ENCODE measurements at places on chromosomes 4 and X.

DNA sequence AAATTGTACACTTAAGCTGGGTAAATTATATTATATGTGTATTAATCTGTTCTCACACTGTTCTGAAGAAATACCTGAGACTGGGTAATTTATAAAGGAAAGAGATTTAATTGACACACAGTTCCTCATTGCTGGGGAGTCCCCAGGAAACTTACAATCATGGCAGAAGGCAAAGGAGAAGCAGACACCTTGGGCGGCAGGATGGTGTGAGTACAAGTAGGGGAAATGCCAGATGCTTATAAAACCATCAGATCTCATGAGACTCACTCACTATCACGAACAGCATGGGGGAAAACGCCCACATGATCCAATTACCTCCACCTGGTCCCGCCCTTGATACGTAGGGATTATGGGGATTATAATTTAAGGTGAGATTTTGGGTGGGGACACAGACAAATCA lies 34.9 kb downstream of the PDE5A start:
- DNase-seq: no peak

DNA sequence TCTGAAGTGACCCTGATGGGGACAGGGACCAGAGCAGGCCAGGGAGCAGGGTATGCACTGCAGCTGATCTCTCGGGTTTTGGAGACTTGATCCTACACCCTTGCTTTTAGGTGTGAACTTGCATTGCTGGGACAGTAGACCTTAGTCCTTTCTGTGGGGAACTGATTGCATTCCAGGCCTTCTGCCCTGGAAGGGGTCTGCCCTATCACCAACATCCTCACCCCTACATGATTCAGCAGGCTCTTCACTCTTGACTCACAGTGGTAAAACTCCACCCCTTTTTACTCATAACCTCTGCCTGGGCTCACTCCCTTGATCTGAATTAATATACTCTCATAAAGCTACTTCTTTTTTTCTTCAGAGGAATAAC lies 6.6 kb upstream of the DDX60L start:
- no peak for DNase-seq

DNA sequence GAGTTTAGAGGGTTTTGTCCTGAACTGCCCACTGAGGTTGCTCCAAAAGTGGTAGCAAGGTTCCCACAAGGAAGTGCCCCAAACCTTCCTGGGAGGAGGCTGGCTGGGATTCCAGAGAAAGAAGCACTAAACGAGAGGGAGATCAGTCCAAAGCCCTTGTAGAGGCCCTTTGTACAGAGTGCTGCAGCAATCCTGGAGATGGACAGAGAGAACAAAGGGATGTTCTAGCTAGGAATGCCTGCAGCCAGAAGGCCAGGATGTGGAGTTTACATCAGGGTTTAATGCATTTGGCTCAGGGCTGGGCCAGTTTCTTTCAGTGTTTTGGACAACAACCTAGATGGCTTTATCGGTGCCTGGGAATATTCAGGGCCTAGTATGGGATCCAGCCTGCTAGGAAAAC lies 2155.1 kb upstream of the AGA start:
- no peak for DNase-seq

DNA sequence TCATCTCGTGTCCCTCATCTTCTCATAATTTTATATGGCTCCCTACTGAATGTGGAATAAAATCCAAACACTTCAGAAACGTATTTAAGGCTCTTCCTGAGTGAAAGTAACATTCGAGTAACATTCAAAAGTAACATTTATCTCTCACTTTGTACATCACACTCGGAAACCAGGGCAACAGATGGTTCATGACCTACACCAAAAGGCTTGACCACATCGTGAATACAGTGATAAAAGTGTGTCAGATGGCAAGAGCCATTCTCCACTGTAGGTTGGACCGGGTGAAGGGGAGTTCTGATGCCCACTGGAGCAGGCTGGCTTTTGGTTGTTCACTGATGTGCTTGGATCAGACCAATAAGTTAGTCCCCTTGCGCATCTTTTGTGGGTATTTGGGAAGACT lies 5.6 kb upstream of the LIMCH1 start:
- DNase-seq: no peak

DNA sequence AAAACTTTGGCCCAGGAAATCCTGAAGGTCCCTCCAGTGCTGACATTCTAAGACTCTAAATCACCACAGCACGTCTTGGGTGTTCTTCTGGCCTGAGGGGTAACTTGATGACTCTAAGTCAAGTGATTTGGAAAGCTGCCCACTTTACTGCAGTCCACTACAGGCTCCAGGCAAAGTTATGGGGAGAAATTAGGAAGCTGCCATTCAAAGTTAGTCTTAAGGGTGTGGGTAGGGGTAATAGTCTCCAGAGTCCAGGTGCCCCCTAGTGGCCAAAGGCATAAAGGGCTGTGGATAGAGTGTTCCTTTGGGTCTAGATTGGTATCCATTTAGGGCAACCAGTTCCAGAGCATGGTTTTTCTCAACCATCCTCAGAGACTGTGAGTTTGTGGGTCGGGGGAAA lies 38.7 kb upstream of the SLC16A2 start:
- peak; percentile 72 for DNase-seq

- DNase-seq: no peak
Observed at GRCh38 chr4:68463796-68464195, 16.5 kb downstream of the TMPRSS11E start.

DNA sequence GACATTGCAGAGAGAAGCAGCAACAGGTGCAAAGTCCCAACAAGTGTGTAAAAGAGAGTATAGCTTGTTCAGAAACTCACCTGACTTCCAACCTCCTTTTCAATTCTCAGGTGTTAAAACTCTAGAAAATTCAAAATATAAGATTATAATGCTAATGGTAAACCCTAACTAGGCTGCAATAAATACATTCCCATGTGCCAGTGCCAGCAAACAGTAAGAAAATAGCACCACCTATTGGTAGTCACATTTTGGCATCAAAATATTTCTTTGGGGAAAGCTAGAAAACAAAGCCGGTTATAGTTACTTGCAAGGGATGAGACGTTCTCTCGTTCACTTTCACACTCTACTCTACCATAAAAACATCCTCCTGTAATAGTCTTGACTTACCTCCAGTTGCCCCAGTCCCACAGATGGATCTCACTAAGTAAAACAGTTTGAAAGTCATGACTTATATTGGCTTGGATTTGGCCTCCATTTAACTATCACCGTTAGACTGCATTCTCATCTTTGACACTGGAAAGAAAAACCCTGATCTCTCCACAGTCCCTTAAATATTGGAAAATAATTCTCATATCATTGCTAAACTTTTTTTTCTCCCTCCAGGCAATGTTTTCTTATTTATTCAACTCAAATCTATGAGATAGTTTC lies 9.6 kb downstream of the BMP3 start:
- DNase-seq: no peak

GRCh38 chr4:27003642-27004113 lies 143.0 kb downstream of the STIM2 start:
- no peak for DNase-seq

- DNase-seq: no peak
Observed at GRCh38 chr4:182562350-182562749, 319.1 kb downstream of the TENM3 start.

DNA sequence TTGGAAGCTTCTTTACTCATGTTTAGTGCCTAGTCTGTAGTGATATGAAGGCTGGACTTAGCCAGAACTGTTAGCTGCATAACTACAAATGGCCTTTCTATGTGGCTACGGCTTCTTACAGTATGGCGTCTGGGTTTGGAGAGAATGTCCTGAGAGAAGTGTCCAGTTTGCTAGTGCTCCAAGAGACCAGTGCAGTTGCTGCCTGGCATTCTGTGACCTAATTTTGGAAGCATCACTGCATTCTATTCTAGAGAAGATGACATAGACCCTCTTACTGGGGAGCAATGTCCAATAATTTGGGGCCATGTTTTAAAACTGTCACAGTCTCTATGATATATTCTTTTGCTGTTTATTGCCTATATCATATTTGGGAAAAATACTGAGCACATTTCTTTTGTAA lies 74.2 kb downstream of the STAG2 start:
- DNase-seq: no peak

DNA sequence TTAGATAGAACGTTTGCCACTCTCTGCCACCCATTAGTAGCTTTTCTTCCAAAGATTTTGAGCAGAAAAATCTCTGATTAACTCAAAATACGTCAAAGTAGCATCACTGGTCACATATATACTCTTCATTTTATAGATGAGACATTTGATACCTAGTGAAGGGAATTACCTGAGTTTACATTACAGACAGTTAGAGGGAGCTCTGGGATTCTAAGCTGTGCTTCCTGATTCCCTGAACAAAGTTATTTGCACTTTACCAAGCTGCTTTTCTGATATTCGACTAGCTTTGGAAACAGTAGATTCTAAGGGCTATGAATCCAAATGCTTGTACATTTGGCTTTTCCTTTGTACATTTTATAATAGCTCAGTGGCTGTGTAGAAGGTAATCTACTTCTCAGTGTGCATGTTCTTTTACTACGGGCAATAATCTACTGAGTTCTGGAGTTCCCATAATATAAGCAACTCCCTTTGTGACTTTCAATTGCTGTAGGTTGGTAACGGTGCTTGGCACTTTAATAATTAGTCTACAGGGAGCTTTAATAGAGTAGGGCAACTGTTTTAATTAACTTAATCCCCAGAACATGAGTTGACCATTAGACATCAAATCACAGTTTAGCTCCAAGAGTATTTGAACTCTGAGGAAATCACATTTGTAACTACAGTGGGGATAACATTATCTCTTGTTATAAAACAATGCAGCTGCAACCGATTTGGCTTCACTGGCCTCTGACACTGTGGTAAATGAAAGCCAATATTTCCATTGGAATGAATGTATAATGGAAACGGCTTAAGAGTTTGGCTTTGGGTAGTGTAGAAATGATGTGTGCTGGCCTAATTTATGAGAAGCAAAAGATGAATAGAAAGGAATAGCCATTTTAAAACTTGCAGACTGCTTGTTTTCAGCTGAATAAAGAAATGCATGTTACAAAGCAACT lies 1602.4 kb downstream of the STIM2 start:
- no peak for DNase-seq

- no peak for DNase-seq
Observed at GRCh38 chr4:159307929-159308328, 205.1 kb downstream of the RAPGEF2 start.

- peak; percentile 77 for DNase-seq
Observed at GRCh38 chrX:54358424-54359211, 772 bp upstream of the WNK3 start.

- no peak for DNase-seq
Observed at GRCh38 chr4:120555058-120555457, 367.5 kb downstream of the PRDM5 start.

GRCh38 chrX:9317176-9317575 lies 147.7 kb upstream of the TBL1X start:
- DNase-seq: no peak

DNA sequence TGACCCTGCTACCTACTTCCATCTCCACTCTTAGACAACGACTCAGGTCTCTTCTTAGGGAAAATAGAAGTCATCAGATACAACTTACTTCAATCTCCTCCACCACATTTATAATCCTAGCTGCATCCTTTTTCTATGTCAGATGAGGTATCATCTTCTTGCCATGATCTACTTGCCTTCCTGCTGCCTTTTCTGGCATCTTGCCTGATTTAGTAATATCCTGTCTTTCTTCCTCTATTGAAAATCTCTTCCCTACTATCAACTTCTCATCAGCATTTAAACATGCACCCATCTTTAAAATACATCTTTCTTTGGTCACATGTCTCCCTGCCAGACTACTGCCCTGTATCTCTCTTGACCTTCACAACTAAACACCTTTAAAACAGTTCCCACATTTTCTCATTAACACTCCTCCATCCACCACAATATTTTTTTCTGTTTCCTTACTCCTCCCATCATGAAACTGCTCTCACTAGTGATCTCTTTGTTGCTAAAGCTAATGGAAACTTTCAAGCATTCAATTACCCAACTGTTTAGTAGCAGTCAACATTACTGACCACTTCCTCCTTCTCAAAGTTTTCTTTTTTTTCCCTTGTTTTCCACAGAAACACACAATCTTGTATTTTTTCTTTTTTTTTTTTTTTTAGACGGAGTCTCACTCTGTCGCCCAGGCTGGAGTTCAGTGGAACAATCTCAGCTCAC lies 100.8 kb upstream of the CXorf66 start:
- DNase-seq: no peak

GRCh38 chr4:165631208-165631894 lies 241.7 kb upstream of the TLL1 start:
- no peak for DNase-seq
